Kidney (tissue), 22 donors: ENCODE measurements at places on chromosomes 2 and 18. TPM values are rescaled to one million over a fixed set of nuclear protein-coding genes. Genes with fewer than 3 reads are reported as not detected.
A peak's percentile ranks its signal among the peaks of the same experiment; 100 is the strongest.

GRCh38 chr2:223114170-223114569 lies 62.2 kb downstream of the KCNE4 start:
- no peak for DNase-seq

DNA sequence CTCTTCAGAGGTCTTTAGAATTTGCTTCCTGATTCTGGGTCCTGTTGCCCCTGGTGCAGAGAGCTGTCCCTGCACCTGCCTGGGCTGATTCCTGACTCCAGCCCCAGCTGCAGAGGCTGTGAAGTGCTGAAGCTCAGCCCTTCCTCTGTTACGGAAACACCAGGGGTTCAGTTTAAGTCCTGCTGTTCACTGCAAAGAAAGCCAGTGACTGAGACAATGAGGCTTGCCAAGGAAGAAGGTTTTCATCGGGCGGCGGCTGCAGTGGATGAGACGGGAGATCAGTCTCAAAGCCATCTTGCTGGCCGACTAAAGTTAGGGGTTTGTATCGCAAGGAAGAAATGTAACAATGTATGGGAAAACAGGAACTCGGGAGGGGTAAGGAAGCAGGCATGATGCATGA lies 142.4 kb upstream of the ZNF236 start:
- DNase-seq, result no peak

DNA sequence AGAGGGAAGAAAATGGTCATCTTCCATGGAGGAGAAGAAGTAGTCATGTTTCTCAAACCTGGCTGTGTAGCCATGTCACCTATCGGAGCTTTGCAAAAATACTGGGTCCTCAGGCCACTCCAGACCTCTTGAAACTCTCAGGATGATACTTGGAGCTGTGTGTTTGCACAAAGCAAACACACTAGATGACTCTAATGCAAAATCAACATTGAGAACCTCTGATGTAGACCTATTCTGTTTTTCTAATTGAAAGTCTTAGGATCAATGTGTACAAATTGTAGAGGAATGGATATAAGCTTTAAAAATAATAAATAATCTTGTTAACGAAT lies 444.3 kb downstream of the RND3 start:
- DNase-seq, result no peak

DNA sequence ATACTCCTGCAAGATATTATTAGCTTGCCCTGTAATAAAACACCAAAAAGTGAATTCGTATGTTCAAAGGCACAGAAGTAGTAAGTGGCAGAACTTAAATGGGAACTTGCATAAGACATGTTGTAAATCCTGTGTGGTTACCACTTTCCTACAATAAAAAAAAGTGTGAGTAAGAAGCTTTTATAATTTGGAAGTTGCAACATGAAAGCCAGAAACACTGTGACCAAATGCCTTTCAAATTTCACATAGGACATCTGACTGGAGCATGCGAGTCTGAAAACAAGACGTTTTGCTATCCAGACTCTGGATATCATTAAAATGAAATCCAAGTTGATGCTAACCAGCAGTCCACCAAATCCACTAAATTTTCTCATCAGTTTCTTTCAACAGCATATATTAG lies 886.2 kb upstream of the NRXN1 start:
- no peak for DNase-seq

DNA sequence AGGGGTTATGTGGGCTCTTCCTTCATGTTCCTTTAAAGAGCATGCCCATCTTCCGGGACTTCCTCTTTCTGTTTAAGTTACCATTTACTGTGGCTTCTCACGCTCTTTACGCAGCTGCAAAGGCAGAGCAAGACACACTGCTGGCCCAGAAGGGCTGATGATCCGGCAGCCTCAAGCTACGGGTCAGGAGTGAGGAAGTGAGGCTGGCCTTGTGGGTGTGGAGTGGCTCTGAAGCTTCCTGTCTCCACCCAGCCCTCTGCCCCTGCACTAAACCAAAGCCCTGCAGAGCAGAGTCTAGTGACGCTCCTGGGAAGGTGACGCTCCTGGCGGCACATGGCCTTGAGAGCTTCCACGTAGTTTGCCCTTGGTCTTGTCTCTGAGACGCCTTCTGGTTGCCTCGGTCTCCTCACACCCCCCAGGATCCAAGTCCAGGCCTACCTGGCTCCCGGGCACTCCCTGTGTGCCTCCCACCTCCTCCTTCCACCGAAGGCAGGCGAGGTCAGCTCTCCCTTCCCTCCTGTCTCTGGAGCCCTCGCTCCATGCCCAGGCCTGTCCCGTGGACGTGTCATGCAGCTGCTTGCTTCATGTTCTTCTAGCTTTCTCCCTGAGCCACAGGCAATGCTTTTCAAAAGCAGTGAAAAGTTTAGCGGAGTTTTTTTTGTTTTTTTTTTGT lies 50.3 kb downstream of the ARL4C start:
- peak; percentile 34 for DNase-seq

DNA sequence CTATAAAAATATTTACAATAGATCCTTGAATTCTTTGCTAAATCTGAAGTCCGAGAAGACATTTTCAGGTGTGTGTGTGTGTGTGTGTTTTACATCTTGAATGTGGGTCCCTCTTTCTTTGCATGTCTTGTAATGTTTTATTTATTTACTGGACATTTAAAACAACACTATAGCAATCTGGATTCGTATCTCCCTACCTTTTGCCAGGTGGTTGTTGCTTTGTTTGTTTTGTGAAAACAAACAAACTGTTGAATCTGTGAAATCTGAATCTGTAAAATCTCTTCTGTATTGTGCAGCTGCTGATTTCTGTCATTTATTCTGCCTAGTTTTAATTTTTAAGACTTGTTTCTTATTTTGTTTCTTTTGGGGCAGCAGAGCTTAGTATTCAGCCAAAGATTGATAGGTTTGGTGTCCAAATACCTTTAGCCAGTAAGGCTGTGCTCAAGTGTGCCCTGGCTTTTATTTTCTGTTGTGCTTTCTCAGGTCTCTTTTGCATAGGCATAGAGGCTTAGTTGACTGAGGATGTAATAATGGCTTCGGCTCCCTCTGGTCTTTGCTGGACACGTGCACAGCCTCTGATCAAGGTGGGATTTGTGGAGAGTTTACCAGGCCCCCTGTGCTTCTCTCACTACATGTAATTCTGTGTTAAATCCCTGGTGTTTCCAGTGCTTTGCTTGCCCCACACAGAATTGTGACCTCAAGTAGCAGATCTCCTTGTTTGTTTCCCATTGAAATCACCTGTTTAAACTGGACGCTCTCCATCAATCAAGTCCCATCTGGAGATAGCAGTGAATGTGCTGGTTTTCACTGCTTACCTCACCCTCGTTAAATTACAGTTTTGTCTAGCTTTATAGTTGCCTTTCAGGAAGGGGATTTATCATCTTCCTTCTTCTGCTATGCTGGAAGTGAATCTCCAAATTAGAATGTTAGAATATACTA lies 71.1 kb downstream of the BIRC6 start:
- peak; percentile 9 for DNase-seq

- no peak for DNase-seq
Measured at GRCh38 chr2:178363252-178363651, 87.7 kb downstream of the PRKRA start.

DNA sequence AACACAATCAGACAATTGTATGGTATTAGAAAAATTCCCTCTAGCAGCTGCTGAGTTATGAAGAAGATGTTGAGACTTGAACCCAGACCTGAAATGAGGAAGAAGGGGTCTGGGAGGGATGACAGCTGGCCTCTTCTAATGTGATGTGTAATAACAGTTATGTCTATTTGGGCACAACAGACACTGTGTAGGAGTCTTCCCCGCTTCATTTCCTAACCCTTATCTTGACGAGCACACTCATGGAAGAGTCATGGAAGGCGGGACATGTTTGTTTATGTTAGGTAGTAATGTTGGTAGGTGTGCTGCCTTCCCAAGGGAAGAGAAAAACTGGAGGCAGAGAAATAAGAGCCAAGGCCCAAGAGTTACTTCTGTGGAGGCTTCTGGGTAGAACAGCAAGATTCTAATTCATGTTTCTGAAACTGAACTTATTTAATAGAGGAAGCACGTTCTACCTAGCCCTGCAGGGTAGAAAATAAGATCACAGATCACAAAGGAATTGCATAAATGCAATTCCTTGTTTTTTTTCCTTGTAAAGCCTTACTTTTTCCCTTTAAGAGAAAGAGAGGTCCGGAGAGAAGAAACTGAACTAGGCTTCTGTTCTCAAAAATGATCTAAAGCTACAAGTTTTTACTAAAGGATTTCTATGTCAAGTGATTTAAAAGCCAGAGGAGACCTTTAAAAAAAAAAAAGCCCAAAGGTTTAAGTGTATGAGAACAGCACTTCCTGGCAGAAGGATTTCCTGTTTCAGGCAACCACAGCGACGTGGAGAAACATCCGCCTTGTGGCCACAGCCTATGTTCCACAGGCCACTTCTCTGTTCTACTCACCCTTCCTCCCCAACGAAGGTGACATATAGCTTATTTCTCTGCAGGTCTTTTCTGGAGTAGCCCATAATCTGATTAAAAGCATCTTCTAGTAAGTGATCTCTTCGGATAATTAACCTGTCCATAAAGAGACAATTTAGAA lies 68.5 kb upstream of the STK17B start:
- no peak for DNase-seq

DNA sequence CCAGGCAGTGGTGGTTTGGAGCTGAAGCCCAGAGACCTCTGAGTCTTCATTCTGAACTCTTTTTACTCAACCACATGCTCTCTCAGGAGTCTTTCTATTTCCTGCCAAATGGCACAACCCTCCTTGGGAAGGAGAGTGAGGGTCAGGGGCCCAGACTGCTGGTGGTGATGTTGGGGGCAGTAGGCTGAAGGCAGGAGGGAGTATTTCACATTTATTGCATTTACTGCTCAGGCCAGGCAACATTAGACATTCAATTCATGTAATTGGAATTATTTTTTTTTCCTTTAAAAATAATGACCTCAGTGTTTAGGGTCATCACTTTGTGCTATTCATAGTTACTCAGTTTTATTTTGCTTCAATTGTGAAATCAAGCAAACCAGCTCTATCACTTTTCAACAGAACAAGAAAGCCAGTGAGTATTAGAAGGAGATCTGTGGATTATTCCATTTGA lies 311.3 kb upstream of the NT5C1B start:
- DNase-seq, result no peak

The ZNF521 gene
- polyA plus RNA-seq, result 1.8 TPM

The CACNB4 gene
- 1.3 TPM for polyA plus RNA-seq

The BOLL gene
- polyA plus RNA-seq, result not detected

The PPP1R1C gene
- 2.5 TPM for polyA plus RNA-seq

The MARCHF4 gene
- polyA plus RNA-seq, result 0.09 TPM
